ENCODE measurements at places on chromosomes 6 and 20.

DNA sequence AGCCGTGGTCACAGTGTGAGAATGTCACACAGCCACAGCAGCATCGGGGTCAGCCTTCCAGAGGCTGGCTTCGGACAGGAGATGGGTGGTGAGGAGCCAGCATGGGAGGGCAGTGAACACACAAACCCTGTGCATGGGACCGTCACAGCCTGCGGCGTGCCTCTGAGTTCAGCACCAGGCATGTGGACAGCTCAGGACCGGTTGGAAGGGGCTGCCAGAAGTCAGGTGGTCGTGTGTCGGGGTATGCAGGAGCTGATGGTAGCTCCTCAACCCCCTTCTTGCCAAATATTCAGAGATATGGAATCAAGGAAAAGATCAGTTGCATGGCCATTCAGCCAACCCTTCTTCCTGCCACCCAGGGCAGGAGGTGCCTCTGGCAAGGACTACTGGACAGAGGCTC, 28.2 kb downstream of the MYT1 start:
- no peak for DNase-seq

GRCh38 chr6:121559611-121560269, 124.3 kb downstream of the GJA1 start:
- DNase-seq, result no peak

- DNase-seq, result no peak
Measured at GRCh38 chr6:74892091-74892490, 313.8 kb downstream of the COL12A1 start.

GRCh38 chr20:53061192-53062108, 89.3 kb downstream of the TSHZ2 start:
- DNase-seq, result no peak

GRCh38 chr20:10898552-10898951, 224.8 kb upstream of the JAG1 start:
- DNase-seq, result no peak

DNA sequence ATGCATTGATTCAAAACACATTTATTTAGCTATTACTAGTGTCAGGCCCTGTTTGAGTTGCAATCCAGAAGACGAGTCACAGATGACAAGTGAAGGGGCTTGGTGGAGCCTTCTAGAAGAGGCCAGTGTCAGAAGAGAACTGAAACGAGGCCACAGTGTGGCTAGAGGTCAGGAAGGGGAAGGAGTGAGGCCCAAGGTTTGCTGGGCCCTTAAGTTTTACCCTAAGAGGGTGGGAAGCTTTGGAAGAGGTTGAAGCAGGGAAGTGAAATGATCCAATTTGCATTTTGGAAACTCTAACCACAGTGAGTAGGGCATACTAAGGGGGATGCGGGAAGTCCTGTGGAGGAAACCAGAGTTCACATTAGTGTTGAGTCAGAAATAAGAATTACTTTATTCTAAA, 25.0 kb downstream of the TTK start:
- peak; percentile 12 for DNase-seq

DNA sequence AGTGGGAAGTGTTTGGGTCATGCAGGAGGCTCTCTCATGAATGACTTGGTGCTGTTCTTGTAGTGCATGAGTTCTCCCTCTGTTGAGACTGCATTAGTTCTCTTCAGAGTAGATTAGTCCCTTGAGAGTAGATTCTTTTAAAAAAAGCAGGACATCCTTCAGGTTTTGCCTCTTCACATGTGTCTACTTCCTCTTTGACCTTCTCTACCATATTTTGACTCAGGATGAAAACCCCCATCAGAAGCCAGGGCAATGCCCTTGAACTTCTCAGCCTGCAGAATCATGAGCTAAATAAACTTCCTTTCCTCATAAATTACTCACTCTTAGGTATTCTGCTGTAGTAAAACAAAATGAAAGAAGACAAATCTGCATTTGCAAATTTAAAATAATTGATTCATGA, 170.3 kb downstream of the CD109 start:
- no peak for DNase-seq

DNA sequence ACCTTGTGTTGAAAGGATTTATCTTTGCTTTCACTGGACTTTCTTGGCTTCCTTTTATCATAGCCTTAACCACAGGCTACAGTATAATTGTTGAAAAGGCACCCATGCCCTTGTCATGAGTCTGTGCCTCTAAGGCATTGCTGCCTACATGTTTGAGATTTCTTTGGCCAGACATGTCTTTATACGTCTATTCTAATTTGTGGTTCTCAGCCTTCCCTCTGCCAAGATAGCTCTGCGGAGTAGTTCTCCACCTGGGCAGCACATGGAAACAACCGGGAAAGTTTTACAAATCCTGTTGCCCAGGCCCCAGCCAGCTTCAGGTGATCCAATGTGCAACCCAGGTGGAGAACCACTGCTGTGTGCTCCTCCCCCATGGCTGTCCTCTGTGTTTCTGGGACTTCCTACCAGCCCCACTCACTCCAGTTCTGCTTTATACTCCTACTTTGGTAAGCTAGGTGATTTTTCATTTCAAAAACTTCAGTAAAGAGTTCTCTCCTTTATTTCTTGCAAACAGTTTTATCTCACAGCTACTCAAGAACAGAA, 159.6 kb upstream of the MYLIP start:
- DNase-seq, result no peak

- peak; percentile 58 for DNase-seq
Measured at GRCh38 chr6:42569102-42570028, 5.5 kb downstream of the UBR2 start.

GRCh38 chr6:134394905-134395304, 77.0 kb upstream of the SGK1 start:
- no peak for DNase-seq

DNA sequence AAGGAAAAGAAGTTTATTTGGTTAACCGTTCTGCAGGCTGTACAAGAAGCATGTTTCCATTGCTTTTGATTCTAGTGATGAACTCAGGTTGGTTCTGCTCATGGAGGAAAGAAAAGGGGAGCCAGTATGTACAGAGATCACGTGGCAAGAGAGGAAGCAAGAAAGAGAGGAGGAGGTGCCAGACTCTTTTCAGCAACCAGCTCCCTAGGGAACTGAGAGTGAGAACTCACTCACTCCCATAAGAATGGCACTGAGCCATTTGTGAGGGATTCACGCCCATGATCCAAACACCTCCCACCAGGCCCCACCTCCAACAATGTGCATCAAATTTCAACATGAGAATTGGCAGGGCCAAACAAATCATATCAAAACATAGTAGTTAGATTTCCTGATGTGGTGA, 649.1 kb downstream of the EPM2A start:
- DNase-seq, result no peak

DNA sequence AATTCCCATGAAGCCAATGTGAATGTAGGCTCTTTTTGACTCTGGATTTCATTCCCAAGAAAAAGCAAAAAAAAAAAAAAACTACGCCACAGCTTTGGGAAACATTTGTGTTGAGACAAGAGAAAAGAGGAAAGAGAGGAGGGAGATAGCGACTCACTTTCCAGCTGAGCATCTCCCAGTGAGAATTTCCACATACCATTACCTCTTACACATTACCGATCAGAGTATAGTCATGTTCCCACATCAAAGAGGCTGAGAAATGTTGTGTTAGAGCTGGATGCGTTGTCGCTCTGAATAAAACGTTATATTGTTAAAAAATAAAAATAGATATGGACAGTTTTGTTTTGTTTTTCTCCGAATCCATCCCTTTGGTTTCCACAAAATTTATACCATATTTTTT, 1019.3 kb upstream of the ADGRB3 start:
- DNase-seq, result no peak

DNA sequence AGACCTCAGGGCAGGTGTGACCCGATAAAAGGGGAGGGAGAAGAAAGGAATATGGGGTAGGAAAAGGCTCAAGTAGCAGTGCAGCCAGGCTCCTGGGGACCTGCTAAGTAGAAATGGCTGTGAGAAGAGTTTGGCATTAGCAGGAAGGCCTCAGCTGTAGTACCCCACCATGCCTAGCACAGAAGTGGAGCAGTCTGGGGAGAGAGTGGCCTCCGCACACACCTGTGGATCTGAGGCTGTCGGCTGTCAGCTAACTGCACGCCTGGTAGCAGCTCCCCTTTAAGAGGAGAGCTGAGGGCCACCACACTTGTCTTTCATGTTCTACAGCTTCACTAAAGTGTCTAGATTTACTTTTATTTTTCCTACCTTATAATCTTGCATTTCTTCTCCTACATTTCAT, 24.6 kb downstream of the PDE7B start:
- no peak for DNase-seq

DNA sequence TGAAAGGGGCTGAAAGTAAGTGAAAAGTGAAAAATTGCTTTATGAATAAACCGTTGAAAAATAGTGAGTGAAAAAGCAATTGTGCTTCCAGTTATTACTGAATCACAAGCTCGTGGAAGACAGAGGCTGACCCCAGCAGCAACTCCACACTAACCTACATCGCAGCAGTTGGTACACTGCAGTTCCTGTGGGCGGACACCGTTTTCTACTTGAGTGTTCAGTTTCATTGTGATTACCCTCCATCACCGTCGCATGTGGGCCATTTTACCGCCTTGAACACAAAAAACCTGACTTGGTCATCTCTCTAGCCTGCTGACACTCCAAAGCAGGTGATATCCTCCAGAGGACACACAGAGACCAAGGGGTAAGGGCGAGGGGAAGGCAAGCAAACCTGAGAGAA, 28.4 kb downstream of the PRDM1 start:
- peak; percentile 96 for DNase-seq

GRCh38 chr6:65671922-65672321, 35.1 kb downstream of the EYS start:
- DNase-seq, result no peak

DNA sequence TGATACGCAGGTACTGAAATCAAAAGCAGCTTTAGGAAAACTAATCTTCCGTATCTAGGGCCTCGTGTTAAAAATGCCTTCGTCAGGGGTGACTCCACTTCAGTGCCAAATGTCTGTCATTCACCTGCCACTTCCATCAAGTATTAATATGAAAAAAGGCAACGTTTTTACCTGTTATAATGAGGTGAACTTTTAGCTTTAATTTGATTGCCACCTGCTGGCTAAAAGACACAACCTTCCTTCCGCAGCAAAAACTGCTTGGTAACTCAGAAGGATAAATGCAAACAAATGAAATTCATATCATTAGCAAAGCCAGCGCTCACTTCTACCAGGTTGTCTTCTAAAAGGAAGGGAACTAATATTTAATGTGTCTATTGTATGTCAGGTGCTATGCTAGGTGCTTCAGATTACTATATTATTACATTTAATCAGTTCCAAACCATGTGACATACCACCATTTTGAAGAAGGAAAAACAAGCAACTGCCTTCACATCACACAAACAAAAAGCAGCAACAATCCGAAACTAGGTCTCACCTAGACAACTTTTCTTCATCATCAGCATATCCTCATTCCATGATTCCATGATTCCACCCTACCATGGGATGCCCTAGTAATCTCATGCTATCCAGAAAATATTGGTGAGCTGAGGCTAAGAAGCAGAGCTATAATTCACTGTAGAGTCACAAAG, 20.6 kb upstream of the ARHGAP18 start:
- DNase-seq, result peak; percentile 63

DNA sequence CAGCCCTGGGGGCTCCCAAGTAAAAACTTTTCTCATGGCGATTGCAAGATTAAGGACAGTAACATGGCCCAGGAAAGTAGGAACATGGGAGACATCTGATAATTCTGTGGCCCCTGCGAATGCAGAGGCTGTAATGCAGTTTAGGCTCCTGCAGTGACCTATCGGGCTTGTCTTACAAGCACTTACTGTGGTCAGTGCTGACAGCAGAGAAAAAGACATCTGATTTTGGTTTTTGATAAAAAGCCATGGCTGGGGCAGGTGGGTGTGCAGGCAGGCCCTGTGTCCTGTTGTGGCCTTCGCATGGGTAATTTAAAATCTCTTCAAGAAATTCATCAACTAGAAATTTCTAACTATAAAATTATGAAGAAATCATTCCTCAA, 19.3 kb upstream of the CCN6 start:
- no peak for DNase-seq

DNA sequence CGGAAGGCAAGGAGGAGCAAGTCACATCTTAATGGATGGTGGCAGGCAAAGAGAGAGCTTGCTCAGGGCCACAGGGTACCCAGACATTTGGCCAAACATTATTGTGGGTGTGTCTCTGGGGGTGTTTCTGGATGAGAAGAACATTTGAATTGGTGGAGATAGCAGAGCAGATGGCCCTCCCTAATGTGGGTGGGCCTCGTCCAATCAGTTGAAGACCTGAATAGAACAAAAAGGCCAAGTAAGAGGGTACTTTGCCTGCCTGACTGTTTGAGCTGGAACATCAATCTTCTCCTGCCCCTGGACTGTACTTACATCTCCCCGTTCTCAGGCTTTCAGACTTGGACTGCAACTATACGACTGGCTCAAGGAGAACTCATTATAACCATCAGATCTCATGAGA, 55.8 kb upstream of the SMIM28 start:
- no peak for DNase-seq

DNA sequence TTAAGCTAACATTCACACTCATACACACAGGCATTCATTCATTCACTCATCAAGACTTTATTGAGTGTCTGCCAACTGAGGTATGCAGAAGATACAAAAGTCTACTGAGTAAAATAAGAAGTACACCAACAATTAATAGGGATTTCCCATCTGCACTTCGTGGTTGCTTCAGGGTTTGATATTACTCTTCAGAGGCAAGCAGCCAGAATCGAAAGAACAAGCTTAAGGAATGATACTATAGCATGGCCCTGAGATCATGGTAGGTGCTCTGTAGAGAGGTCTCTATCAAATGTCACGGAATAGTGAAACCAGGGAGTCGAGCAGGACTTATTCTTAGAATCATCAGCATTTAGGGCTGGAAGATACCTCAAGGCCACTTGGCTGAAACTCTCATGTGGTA, 135.4 kb downstream of the NRN1 start:
- DNase-seq, result peak; percentile 53

- no peak for DNase-seq
Measured at GRCh38 chr20:38007526-38007925, 25.7 kb downstream of the TTI1 start.

DNA sequence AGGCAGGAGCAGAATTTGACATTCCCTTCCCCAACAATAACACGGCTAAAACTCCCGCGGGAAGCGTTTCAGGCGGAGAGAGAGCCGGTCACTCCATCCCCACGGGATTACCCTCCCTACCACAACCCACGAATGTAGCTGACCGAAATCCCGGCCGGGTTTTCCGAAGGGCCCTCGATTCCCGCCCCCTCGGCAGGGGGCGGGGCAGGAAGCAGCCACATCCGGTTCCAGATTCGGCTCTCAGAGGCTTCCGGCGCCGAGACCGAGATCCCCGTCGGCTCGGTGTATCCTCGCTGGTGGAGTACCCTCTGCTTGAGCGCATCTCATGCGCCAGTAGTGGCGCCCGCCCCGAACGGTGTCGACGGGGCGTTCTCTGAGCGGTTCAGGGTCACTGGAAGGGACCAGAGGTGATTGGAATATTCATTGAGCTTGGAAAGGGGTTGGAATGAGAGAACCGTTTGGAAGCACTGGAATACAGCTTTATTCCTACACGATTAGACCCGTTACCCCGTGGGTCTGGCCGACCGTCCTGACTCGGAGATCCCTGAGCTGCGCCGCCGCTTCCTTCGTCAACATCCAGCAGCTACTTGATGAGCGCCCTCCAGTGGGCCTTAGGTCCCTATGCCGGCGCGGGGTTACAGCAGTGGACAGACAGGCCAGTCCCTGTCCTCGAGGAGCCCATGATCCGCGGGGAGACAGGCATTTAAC, 649 bp upstream of the RGL2 start:
- DNase-seq, result peak; percentile 96

- DNase-seq, result no peak
Measured at GRCh38 chr6:166970091-166970490, 13.7 kb upstream of the RNASET2 start.

- no peak for DNase-seq
Measured at GRCh38 chr20:58131551-58132142, 96.8 kb downstream of the ANKRD60 start.

All from activated CD4-positive, alpha-beta T cell treated with anti-CD3 and anti-CD28 coated beads, Interleukin-10, Interleukin-2, amounts not matched to agents 100 ng/mL and 50 ng/mL, durations not matched to agents 16 hours and 8 hours (primary cell).